ENCODE measurements at places on chromosomes 1 and 21.

GRCh38 chr1:91172541-91172940 is 150.7 kb upstream of the ZNF644 start:
- no peak for DNase-seq

GRCh38 chr1:47782414-47783166 is 214.6 kb downstream of the TRABD2B start:
- DNase-seq = no peak

DNA sequence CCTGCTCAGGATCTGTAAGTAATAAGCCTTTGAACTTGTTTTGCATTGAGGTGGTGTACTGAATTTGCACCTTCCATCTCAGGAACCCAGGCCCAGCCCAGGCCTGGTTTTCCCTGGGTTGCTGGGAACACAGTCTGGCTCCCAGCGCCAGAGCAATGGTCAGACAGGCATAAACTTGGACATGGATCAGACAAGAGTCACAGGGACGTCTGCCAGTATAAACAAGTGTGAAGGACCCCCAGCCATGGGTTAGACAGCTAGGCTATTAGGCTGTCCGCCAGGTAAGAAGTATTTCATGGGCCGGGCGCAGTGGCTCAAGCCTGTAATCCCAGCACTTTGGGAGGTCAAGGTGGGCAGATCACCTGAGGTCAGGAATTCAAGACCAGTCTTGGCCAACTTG is 5.5 kb downstream of the IFNLR1 start:
- no peak for DNase-seq

- no peak for DNase-seq
Observed at GRCh38 chr21:26964170-26964778, 2.6 kb downstream of the ADAMTS5 start.

DNA sequence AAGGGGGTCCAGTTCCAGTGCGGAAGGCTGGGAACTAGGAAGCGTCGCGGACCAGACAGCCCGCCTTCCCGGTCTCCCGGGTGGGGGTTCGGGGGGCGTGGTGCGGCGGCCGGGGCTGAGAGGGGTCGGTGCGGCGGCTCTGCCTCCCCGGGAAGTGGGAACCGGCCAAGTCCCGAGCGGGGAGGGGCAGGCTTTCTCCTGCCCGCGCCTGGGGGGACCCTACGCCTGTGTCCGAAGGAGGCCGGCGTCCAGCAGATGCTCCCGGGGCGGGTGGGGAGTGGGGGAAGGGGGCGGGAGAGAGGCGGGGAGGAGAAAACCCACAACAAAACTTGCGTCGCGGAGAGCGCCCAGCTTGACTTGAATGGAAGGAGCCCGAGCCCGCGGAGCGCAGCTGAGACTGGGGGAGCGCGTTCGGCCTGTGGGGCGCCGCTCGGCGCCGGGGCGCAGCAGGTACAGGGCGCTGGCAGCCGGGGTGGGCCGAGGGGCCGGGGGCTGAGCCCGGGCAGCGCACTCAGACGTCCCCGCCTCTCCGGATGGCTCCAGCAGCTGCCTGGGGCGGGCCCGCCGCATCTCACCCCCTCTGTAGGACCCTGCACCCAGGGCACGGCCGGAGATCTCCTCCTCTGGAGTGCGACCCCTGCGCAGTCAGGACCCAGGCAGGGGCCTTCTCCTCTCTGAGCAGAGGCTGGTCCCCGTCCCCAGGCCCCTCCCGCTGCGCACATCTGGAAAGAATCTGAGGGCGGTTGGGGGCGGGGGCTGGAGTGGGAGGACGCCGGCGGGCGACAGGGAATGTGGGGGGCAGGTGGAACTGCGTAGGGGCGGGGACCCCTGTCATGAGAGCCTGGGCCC is at the start of gene PODN:
Gene PODN, plus strand, starts transcription at position 355 of the 849 bp plus-strand sequence. CDS start 7,643 bp downstream, outside the sequence.
- DNase-seq = no peak

GRCh38 chr1:246919902-246920301 is 11.8 kb downstream of the AHCTF1 start:
- DNase-seq = no peak

DNA sequence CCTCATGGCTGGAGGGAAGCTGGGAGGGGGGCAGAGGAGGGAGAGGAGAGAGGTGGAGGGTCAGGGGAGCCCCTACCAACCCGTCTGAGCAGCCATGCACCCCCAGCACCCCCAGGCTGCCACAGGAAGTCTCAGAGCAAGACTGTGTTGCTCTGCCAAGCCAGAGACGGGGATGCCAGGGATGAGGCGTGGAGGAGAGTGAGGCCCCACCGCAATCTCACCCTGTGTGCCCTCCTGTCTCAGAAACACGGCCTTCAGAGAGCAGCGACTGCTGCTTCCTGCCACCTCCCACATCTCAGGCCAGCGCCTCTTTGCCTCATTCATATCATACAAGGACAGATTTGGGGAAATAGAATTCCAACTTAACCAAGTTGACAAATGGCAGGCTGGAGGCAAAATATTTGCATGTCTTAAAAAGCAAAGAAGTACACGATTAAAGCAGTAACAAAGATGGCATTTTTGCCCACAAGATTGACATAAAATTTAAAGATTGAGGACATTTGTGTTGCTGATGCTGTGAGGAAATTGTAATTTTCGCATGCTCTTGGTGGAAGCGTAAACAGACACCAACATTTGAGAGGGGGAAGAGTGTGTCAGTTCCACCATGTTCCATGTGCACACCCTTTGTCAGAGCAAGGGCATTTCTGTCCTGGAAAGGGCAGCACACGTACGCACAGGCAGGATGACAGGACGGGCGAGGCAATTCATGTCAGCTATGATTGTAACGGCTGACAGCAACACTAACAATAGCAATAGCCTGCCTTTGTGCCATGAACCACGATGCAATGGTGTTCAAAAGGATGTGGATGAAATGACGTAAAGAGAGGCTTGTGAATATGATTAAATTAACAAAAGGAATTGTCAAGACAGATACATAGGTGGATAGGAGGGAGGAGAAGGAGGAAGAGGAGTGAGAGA is 59.0 kb upstream of the BACE2 start:
- no peak for DNase-seq

GRCh38 chr1:205069371-205070125 is 14.7 kb downstream of the TMEM81 start:
- no peak for DNase-seq

DNA sequence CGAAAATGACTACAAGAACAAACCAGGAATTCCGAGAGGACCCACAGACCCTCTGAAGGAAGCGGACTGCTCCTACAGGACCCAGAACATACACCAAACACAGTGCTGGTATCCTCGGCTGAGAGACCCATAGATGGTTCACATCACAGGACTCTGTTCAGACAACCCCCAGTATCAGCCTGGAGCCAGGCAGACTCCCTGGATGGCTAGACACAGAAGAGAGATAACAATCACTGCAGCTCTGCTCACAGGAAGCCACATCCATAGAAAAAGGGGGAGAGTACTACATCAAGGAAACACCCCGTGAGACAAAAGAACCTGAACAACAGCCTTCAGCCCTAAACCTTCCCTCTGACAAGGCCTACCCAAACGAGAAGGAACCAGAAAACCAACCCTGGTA is 434.0 kb upstream of the NR5A2 start:
- DNase-seq = no peak

- no peak for DNase-seq
Observed at GRCh38 chr1:52660807-52661206, 27.8 kb downstream of the SHISAL2A start.

DNA sequence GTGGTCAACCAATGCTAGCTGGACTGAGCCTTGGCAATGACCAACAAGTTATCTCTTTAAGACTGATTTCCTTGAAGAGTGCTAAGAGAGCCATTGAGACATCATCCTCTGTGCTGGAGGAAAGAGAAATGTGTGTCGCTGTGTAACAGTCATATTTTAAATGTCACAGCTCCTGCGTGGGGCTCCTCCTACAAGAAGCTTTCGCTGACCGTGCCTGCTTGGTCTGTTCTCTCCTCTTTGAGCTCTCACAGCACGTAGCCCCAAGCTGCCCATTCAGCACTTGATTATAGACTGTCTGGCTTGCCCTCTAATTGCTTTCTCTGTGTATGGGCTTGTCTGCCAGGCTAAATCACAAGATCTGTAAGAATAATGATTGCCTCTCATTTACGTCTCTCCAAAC is 221.3 kb downstream of the FOXD2 start:
- no peak for DNase-seq

DNA sequence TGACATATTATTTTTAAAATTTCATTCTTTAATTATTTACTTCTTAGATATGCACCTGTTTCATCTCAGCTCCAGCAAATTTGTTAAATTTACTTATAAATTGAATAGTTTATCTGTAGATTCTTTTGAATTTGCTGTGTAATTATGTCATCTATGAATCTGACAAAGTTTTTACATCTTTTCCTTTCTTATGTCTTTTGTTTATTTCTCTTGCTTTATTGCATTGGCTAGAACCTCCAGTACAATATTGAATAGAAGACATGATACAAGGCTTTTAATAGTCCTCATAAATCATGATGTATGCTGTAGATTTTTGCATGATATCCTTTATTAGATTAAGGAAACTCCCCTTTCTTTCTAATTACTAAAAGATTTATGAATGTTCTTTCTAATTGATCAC is 20.8 kb downstream of the CR1 start:
- DNase-seq = no peak

DNA sequence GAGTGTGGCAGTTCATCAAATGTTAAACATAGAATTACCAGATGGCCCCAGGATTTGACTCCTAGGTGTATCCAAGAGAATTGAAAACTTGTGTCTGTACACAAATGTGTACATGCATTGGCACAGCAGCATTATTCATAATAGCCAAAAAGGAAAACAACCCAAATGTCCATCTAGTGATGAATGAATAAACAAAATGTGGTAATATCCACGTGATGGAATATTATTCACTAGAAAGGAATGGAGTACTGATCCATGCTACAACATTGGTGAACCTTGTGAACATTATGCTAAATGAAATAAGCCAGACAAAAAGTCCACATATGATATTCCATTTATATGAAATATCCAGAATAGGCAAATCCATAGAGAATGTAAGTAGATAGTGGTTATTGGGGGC is 77.7 kb downstream of the RAVER2 start:
- no peak for DNase-seq

GRCh38 chr1:1079408-1080121 is 5.5 kb upstream of the RNF223 start:
- DNase-seq = no peak

GRCh38 chr1:89999628-90000027 is 4.7 kb downstream of the ZNF326 start:
- DNase-seq = no peak

- no peak for DNase-seq
Observed at GRCh38 chr1:184062640-184063286, 11.2 kb downstream of the TSEN15 start.

GRCh38 chr1:74266001-74266400 is 30.8 kb downstream of the TNNI3K start:
- DNase-seq = no peak

- no peak for DNase-seq
Observed at GRCh38 chr1:98388441-98388840, 273.1 kb upstream of the SNX7 start.

DNA sequence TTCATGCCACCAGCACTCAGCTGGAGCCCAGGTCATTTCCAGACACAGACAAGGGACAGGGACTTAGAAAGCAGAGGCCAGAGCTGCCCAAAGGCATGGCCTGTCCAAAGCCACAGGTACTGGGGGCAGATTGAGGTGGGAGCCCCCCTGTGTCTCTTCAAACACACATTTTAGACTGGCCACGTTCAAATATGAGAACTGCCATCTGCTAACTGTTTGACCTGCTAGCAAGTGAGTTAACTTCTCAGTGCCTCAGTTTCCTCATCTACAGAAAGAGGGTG is 862 bp upstream of the LEFTY2 start:
- no peak for DNase-seq

DNA sequence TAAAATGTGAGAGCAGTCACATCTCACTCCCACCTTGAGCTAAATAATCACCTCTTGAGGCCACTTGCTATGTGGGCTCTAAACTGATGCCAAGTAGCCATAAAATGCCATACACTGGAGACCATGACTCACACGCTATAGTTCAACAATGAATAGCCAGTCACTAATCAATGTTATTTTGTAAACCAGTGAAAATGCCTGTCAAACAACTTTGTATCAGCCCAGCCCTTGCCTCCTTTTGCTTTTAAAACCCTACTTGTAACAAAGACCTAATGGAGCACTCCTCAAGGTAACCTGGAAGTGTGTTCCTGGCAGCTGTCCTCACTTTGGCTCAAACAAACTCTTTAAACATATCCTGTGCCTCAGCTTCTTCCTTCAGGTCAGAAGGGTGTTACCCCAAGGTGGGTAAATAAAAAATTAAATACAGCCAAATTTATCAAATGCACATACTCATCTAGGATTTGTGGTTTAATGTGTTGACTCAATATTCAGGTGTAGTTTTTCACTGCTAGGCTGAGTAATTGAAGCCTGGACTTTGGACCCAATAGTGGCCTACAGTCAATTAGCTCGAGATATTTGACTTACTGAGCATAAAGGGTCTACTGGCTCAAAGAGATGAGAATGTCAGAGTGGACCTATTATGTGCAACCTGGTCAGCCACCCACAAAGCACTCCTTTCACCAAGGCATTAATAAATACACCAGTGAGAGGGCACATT is 154.3 kb downstream of the COQ8A start:
- no peak for DNase-seq

- DNase-seq = no peak
Observed at GRCh38 chr1:234109840-234110239, 205.4 kb downstream of the SLC35F3 start.
